ENCODE measurements at places on chromosomes 12 and 14. TPM values are rescaled to one million over a fixed set of nuclear protein-coding genes. Genes with fewer than 3 reads are reported as not detected.

Gene RNASE1
- total RNA-seq, result not detected

Gene EXOC3L4
- 2.3 TPM for total RNA-seq

Gene RDH11
- 50.5 TPM for total RNA-seq

Gene WDHD1
- 10.0 TPM for total RNA-seq

Gene KDM5A
- 21.5 TPM for total RNA-seq

Gene MTA1
- 51.3 TPM for total RNA-seq

Gene KLRK1
- not detected for total RNA-seq

Gene MCRS1
- 64.9 TPM for total RNA-seq

Gene SMIM10L1
- total RNA-seq, result 8.4 TPM

Gene EIF2S3B
- 0.36 TPM for total RNA-seq

Gene SIRT4
- total RNA-seq, result 0.71 TPM

Gene WIF1
- not detected for total RNA-seq

Gene EXD2
- total RNA-seq, result 12.8 TPM

Gene SLC5A8
- not detected for total RNA-seq

Gene DCN
- total RNA-seq, result 0.22 TPM

Gene ARHGAP9
- total RNA-seq, result 0.60 TPM
